ENCODE measurements at places on chromosomes 4 and X. TPM values are rescaled to one million over a fixed set of nuclear protein-coding genes. Genes with fewer than 3 reads are reported as not detected.

DNA sequence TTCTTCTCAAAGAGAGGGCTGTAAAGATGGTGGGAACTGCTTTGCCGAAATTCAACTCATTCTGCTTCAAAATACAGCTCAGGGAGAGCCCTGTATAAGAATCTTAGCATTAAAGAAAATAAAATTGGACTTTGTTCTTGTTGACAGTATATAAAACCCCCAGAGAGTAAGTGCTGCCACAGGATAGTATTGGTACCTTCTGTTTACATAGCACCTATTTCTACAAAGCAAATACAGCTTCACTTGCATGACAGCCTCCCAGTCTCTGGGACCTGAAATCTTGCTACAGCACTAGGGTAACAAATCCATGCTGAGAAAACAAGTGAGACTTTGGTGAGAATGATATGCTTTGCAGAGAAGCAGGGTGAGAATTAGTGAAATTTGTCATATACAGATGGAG lies 428.6 kb downstream of the ADGRL3 start:
- DNase-seq, result no peak

DNA sequence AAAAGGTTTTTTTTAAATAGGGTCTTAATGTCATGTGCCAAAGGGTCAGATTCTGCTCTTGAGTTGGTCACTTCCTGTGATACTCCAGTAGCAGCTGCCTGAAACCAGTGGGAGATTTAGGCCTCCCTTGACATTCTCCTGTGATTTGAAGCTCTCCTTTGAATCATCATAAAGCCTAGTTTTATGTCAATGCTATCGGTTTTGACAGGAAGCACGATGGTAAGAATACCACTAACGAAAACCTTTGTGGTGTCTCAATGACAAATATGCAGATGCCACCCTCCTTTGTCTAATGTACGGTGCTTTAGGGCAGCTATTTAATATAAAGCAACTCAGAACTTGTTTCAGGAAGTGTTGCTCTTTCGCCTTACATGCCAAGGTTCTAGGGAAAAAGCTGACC lies 44.2 kb downstream of the CCNI start:
- DNase-seq, result no peak

DMRTC1 gene
- not detected for total RNA-seq

TNIP3 gene
- total RNA-seq, result not detected

DNA sequence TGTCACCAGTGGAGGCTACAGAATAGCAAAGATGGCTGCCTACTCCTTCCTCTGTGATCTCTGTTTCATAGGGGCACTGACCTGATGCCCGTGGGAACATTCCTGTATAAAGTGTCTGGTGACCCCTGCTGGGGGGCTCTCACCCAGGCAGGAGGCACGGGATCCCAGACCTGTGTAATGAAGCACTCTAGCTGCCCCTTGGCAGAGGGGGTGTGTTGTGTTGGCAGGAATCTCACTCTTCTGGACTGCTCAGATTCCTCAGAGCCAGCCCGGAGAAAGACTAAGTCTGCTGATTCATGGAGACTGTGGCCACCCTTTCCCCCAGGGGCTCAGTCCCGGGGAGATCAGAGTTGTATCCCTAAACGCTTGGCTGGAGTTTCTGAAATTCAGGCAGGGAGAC lies 648.3 kb downstream of the SPRY1 start:
- no peak for DNase-seq

DNA sequence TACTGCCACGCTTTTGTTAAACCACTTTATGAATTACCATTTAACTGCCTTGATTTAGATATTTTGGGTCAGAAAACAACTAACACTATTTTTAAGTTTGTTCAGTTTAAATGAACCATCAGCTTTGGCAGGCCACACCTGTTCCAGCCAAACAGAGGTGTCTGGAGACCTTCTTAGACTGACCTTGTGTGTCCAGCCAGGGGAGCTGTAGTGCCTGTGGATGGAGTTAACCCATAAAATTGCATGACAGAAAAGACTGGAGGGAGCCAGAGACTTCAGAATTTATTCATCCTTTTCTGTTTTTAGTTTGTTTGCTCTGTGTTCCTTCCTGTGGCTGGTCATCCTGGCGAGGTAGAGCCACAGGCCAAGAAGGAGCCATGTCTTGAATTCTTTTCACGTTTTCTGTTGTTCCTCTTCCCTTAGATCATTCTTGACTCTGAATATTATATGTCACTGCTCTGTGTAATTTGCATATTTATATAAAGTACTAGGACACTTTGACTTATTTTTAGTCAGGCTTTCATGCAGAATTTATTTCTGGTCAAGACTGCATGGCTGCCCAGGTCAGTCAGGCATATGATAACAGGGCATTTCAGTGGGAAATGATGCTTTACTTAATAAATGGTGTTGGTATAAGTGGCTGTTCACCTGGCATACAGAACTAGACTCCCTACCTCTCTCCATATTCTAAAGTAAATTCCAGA lies 26.7 kb downstream of the HERC3 start:
- no peak for DNase-seq
